ENCODE measurements at places on chromosomes 1 and 21. TPM values are rescaled to one million over a fixed set of nuclear protein-coding genes. Genes with fewer than 3 reads are reported as not detected.
A peak's percentile ranks its signal among the peaks of the same experiment; 100 is the strongest.

Gene IGSF3
- total RNA-seq: 1.5 TPM

Gene LCE1E
- not detected for total RNA-seq

Gene PDZK1IP1
- not detected for total RNA-seq

Gene SAMD13
- 1.8 TPM for total RNA-seq

Gene BRINP3
- total RNA-seq: 6.0 TPM

Gene FAM151A
- total RNA-seq: not detected

Gene DDR2
- total RNA-seq: 144 TPM

Gene CFHR5
- not detected for total RNA-seq

Gene NPHS2
- total RNA-seq: not detected

Gene PTPN14
- total RNA-seq: 33.3 TPM

Gene GPR3
- total RNA-seq: not detected

Gene HMCN1
- total RNA-seq: 191 TPM

Gene TFF2
- not detected for total RNA-seq

Gene ARHGAP30
- total RNA-seq: 16.9 TPM

Gene TMEM183A
- total RNA-seq: 54.3 TPM

DNA sequence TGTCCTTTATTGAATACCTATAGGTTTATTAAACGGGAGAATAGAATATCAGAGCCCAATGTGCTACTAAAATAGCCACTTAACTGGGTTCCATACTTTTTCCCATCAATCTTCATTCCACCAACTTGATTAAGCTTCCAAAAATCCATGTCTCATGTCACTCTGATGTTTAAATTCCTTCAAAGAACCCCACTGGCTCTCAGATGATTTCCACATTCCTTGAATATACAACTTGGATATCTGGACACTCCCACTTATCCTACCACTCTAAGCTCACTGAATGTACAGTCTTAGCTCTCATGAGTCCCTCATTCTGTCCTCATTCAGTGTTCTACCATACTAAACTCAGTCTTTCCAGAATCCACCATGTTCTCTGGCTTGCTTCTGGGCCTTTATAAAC, 21.1 kb downstream of the COL11A1 start:
- no peak for DNase-seq

GRCh38 chr1:2290171-2290578, 62.1 kb downstream of the SKI start:
- DNase-seq: no peak

GRCh38 chr1:187096689-187097088, 267.9 kb downstream of the PLA2G4A start:
- no peak for DNase-seq

DNA sequence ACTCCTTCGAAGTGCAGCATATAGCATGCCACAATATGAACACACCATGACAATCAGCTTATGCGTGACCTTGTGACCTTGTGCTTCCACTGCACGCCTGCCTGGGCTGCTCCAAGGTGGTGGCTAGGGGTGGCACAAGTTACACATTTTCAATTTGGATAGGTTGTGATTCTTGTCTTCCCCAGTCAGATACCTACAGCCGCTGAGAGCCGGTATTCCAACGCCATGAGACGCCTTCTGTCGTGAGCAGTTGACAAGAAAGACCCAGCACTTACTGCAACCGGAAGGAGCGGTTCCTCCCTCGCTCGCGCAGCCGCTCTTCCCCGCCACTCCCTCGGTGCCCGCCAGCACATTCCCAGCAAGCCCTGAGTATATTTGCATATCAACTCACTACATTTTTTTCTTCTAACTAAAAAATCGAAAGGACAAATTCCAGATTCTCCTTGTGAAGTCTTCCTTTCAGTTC, 359 bp upstream of the RNU11 start:
- DNase-seq: peak; percentile 58

GRCh38 chr1:178612261-178612660, 99.4 kb downstream of the TEX35 start:
- DNase-seq: no peak

GRCh38 chr1:88398338-88398737, 285.7 kb upstream of the PKN2 start:
- DNase-seq: no peak

GRCh38 chr1:246923900-246924299, 7.8 kb downstream of the AHCTF1 start:
- DNase-seq: no peak

DNA sequence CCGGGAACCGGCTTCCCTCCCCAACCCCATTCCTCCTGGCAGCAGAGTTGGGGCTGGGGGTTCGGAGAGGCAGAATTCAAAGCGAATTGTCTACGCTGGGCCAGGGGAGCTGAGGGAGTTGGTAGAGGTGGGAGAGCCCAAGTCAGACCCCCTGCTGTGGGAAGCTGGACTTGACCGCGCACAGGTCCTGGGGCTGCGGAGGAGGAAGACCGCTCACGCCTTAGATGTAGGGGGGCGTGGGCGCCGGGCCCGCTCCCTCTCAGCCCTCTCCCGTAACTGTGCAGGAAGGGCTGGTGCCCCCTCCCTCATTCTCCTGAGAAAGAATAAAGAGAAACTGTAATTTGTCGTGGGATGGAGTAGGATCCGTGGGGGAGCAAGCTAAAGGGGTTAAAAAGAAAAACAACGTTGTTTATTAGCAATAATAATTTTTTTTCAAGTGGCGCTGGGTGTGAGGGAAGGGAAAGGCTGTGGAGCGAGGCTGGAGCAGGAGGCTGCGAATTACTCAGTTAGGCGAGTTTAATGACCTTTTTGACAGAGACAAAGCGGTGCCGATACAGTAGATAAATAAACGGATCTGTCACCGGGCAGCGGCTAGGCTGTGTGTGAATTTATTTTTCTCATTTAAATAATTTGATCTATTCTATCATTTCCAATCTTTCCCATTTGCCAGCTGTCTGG, 838 bp upstream of the GRIK3 start:
- no peak for DNase-seq

DNA sequence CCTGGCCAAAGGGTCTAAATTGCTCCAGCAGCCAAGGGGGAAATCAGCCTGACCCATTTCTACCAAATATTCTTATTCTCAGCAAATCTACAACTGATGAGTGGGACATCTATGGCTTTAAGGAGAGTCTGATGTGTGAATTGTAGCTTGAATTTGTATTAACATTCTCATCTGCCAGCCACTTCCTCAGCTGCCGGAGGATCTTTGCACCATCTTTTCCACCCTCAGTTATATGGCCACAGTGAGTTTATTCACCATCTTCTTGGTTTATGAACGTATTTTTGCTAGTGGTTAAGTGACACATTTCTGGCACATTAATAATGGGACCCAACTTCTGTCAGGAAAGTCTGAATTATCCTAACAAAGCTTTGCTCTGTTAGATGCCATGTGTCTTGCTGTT, 69.6 kb downstream of the COLGALT2 start:
- DNase-seq: no peak

DNA sequence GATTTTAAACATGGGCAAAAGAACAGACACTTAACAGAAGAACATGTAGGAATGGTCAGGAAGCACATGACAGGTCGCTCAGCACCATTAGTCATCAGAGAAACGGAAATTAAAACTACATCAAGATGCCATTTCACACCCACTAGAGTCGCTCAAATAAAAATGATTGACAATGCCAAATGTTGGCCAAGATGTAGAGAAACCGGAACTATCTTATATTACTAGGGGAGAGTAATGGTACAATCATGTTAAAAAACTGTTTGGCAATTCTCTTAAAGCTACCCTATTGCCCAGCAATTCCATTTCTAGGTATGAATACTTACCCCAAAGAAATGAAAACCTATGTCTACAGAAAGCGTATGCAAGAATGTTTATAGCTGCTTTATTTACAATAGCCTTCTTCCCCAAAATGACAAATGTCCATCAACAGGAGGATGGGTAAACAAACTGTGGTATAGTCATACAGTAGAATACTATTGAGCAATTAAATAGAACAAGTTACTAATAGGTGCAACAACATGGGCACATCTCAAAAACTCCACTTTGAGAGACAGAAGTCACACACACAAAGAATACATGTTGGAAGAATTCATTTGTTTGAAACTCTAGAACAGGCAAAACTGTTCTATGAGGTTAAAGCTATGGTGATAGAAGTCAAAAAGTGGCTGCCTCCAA, 92.8 kb downstream of the ETS2 start:
- no peak for DNase-seq

GRCh38 chr21:29737186-29737585, 202.6 kb downstream of the GRIK1 start:
- DNase-seq: no peak

- no peak for DNase-seq
These were observed 592.2 kb downstream of the ADGRL2 start for GRCh38 chr1:82392946-82393345.

DNA sequence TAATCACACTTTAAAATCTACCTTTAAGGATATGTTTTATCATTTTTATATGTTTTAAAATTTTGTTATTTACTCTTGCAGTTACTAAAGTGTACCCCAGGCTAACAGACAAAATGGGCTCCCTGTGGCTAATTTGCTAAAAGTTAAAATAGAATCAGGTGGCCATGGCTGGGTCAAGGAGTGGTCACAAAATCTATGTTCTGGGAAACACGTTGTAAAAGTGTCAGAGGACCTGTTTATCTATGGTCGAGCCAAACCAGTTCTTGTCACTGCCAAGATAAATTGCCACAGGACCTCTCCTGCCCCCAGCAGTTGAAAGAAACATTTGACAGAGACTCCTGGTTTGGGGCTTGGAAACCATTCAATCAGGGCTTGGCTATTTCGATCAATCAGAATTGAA, 21.2 kb upstream of the TTLL7 start:
- DNase-seq: no peak

DNA sequence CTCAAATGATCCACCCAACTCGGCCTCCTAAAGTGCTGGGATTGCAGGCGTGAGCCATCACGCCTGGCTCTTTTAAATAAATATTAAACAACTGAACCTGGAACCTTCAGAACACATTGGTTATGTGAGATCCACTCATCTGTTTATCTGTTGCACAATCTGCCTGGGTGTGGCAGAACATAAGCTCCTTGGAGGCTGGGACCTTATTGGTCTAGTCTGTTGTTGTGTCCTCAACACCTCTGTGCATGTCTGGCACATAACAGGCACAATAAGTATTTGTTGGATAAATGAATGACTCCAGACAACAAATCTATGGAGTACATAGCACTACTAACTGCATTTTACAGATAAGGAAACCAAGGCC, 4.1 kb upstream of the NBL1 start:
- DNase-seq: no peak

DNA sequence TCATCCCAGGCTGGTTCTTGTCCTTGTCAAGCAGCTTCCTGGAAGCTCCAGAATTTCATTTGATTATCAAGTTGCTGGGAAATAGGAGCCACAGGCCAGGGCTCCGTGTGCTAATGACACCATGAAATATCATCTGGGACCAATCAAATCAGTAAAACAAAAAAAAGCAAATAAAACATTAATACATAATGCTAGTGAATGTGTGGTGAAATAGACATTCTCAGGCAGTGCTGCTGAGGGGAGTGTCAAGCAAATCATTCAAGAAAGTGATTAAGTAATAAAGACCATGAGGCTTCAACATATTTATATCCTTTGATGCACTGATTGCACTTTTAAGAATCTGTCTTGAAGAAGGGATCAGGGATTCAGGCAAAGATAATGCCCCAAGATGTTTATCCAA, 213.7 kb downstream of the MATN1 start:
- DNase-seq: no peak

- no peak for DNase-seq
These were observed 1452.3 kb downstream of the NCAM2 start for GRCh38 chr21:22450507-22450906.

GRCh38 chr1:64072089-64072793, 131.2 kb upstream of the UBE2U start:
- DNase-seq: no peak

- DNase-seq: no peak
These were observed 18.5 kb upstream of the SAMD11 start for GRCh38 chr1:905071-905749.

DNA sequence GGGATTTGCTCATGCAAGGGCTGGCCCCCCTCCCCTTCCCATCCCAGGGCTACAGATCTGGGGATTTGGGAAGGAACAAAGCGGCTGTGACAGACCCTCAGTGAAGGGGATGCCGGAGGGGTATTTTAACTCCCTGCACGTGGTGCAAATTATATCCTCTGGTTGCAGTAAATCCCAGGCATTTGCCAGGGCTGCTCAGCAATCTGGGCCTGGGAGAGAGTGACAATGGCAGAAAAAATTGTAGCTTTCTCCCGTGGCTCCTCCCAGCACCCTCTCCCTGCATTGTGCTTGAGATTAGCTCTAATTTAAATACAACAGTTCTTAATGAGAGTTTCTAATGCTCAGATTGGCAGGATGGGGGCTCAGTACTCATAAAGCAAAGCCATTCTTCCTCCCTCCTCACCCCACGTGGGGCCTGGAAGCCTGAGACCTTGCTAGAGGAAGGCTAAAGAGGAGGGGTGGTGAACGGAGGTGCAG, 129.9 kb upstream of the CD34 start:
- DNase-seq: no peak

DNA sequence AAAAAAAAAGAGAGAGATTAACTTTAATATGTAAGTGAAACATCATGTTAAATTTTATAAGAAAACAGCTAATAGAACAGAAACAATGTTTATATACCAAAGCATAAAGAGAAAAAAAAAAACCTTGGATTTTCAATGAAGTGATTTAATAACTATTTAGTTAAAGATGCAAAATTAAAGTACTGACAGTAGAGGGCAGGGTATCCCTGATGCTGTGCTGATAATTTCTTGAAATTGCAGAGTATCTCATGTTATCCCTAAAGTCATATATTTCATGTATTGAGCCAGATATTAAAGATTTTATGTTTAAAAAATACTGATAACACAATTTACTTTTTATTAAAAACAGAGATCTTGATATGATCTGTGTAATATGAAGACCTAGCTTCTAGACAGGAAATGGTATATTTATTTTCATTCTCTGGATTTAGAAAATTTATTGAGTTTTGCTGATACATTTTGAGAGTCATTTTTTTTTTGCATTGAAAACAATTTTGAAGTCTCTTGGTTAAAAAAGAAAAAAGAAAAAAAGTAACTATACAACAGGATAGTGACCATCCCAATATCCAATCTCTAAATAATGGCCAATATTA, 273.2 kb downstream of the USP25 start:
- DNase-seq: no peak

- no peak for DNase-seq
These were observed 17.8 kb upstream of the HSD17B7 start for GRCh38 chr1:162772571-162773154.
